Muscle of back (tissue), 13 donors: ENCODE measurements at places on chromosomes 11 and 22.

- DNase-seq, result no peak
Observed at GRCh38 chr11:41879214-41879613, 419.8 kb upstream of the LRRC4C start.

DNA sequence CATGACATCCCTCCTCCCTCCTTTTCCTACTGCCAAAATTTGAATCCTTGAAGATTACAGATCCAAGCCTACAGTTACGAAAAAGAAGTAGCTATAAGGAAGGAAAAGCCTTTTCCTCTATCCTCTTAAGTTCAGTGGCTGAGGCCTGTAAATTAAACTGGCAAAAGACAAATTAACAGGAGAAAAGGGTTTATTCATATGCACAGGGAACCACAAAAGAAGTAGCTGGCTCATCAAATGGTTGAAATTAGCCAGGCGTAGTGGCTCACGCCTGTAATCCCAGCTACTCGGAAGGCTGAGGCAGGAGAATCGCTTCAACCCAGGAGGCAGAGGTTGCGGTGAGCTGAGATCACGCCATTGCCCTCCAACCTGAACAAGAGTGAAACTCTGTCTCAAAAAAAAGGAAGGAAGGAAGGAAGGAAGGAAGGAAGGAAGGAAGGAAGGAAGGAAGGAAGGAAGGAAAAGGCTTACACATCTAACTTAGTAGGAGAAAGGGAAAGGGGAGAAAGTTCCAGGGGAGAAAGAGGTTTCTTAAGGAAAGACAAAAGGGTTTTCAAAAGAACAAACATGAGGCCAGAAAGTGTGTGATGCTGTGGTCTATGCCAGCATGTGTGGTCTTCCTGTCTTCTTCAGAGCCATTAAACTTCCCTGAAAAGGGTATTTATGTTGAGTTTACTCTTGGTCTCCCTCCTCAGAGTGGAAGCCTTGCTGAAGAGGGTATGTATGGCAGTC is 5.1 kb upstream of the SMPD1 start:
- no peak for DNase-seq

DNA sequence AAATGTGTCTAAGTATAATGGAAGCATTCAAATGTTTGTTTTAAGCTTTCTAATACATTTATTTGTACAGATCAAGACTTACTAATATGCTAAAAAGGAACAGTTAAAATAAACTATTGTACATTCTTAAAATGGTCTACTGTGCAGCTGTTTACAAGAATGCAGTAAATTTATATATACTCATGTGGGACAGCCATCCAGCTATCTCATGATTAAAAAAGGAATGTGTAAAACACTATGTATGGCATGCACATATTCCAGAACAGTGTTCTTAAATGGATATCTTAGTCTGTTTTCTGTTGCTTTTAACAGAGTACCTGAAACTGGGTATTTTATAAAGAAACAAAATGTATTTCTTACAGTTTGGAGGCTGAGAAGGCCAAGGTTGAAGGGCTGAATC is 30.2 kb upstream of the CSTF3 start:
- no peak for DNase-seq

DNA sequence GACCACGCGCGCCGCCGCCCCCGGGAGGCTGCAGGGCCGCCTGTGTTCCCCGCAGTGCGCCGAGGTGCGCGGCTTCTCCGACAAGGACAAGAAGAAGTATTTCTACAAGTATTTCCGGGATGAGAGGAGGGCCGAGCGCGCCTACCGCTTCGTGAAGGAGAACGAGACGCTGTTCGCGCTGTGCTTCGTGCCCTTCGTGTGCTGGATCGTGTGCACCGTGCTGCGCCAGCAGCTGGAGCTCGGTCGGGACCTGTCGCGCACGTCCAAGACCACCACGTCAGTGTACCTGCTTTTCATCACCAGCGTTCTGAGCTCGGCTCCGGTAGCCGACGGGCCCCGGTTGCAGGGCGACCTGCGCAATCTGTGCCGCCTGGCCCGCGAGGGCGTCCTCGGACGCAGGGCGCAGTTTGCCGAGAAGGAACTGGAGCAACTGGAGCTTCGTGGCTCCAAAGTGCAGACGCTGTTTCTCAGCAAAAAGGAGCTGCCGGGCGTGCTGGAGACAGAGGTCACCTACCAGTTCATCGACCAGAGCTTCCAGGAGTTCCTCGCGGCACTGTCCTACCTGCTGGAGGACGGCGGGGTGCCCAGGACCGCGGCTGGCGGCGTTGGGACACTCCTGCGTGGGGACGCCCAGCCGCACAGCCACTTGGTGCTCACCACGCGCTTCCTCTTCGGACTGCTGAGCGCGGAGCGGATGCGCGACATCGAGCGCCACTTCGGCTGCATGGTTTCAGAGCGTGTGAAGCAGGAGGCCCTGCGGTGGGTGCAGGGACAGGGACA is 2.7 kb downstream of the NLRP6 start:
- DNase-seq, result no peak

GRCh38 chr11:17287058-17287457 is 10.5 kb downstream of the NUCB2 start:
- no peak for DNase-seq

DNA sequence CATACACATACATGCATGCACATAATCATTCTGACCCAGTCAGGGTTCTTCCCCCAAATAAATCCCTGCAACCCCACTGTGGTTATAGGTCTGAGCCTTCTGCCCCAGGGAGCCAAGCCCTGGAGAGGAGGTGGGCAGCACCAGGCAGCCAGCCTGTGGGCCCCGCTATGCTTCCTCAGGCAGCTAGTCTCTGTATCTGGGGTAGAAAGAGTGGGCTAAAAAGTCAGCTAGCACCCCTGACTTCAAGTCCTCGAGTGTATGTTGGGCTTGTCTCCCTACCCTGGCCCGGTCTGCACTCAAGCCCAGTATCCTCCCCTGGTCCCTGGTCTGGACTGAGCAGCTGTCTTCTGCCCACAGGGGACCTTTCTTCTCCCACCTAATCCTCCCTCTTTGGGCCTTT is 28.0 kb downstream of the KCNQ1OT1 start:
- DNase-seq, result no peak

DNA sequence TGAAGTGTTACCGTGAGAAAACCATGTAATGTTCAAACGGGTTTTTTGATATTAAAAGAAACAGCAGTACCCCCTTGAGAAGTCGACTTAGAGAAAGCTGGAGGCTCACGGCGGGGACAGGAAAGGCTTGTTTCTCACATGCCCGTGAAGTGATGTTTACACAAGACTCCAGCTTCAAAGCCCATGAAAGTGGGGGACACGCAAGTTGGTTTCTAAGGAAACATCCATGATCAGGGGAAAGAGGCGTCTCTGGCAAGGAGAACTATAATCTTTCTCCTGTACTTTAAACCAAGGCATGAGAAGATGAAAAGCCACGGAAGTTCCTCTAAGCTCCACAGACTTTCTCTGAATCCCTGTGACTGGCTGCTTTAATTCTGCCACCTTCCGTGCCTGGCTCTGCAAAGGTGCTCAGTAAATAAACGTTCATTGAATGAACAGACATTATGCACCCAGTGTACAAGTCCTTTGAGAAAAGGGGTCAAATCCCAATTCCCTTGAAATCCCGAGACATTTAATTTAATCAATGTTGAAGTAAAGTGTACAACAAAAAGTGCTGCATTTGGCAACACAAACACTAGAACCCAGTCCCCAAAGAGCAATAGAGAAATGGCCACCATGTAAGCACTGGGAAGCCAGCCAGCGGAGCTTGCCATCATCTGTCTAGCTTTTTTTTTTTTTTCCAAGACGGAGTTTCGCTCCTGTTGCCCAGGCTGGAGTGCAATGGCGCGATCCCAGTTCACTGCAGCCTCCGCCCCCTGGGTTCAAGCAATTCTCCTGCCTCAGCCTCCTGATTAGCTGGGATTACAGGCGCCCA is 58.7 kb downstream of the AHNAK start:
- no peak for DNase-seq

GRCh38 chr11:102912482-102912830 is 37.7 kb upstream of the MMP12 start:
- no peak for DNase-seq

GRCh38 chr22:47691152-47691895 is 928.9 kb downstream of the TBC1D22A start:
- DNase-seq, result no peak

DNA sequence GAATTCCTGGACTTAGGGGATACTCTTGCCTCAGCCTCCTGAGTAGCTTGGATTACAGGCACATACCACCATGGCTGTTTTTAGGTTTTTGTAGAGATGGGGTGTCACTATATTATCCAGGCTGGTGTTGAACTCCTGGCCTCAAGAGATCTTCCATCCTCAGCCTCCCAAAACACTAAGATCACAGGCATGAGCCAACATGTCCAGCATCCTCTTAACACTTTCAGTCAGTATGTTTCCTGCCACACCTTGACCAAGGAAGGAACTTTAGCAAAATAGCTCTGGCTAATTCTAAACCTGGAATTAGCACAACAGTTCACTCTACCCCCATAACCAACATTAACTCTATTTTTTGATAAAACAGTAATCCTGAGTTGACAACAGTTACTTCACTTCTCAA is 27.2 kb upstream of the DNAJB7 start:
- no peak for DNase-seq

DNA sequence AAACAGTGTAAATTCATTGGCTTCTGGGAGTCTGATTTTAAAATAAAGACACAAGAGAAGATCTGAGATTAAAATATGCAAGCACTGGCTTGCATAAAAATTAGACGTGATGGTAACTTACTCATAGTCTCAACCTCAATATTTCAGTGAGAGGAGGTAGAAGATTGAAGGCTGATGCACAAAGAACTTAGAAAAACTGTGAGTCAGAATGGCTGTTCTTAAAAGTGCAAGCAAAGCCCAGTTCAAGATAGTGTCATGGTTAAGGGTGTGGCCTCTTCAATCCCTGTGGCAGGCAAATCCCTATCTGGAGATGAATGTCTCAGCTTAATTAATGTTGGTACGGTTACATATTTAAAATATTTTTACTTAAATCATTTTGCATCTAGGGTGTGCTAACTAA is 33.6 kb upstream of the FIBIN start:
- DNase-seq, result no peak

GRCh38 chr11:12007769-12008737 is at the start of gene DKK3:
Gene DKK3 (minus strand): TSS chr11:12008626. CDS start chr11:12008582, 44 bp downstream.
- DNase-seq, result no peak

DNA sequence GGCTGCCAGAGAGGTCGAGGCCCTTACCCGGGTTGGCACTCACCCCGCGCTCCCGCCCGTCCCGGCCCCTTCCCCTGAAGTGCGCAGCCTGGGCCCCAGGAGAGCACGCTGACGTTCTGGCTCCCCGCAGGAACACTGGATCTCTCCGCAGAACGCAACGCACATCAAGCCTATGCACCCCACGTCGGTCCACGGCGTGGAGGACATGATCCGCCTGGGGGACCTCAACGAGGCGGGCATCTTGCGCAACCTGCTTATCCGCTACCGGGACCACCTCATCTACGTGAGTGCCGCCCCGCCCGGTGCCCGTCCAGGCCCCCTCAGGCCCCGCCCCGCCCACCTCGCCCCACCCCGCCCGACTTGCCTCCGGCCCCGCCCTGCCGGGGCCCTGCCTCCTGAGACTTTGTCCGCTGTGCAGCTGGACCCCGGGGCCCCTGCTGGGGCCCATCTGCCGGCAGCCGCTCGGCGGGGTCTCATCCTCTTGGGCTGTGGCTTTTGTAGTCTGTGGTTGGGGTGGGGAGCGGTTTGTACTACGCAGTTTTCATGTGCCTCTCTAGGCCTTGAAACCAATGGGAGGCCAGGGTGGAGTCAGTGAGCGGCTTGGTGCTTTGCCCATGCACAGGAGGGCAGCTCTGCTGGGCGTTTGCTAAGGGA is 19.7 kb downstream of the MYO7A start:
- no peak for DNase-seq

- DNase-seq, result no peak
Observed at GRCh38 chr11:42138454-42138853, 679.0 kb upstream of the LRRC4C start.

DNA sequence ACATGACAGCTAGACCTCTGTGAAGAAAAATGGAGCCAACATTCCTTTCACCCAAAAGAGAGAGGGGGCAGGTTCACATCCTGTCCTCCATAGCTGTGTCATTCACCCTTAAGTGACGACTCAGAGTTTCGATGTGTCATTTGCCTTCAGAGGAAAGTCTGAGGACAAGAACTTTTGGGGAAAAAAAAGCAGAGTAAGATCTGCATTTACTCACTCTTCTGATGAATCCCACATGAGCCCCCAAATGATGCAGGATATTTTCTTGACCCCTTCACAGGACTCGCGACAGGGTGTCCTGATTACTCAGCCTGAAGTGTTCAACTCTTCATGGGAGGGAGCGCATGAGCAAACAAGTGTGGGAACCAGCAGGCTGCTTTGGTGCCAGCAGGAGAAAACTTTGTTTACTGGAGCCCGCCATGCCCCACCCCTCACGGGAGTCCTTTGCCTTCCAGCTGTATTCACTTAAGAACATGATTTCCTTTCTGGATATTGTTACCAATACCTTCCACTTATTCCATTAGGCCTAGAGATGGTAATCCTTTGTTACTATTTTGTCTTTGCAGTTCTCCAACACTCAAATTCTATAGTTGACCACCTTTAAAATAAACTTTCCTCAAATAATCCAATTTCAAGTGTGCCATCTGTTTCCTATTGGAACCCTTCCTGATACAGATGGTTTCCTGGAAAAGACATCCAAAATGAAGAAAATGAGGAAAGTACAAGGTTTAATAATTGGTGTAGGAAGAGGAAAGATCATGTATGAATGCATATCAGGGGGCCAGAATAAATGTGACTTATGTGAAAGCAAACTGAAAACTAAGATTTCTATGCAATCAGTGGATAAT is 729.8 kb downstream of the FAM181B start:
- no peak for DNase-seq

GRCh38 chr11:123479048-123479837 is 49.2 kb downstream of the GRAMD1B start:
- no peak for DNase-seq

DNA sequence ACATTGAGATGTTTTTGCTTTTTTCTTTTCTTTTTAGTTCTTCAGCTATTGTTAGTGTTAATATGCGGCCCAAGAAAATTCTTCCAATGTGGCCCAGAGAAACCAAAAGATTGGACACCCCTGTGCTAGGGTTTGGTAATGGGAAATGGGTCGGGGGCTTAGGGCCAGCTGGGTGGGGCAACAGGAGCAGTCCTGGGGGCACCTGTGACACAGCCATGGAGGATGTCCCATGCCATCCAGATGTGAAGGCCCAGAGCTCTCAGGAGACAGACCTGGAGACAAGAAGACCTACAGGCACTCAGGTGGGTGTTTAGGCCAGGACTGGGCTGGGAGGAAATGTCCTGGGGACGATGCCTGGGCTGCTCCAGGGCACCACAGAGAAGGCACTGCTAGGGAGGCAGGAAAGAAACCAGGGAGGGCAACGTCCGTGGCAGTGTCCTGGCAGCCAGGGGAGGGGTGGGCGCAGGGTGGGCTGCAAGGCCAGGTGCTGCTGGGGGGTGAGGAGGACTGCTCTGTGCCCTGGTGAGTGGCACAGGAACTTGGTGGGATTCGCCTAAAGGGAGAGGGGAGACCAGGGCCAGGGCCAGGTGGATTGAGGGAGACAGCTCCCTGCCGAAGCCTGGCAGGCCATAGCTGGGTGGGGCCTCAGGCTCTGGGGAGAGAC is 21.4 kb downstream of the RELT start:
- DNase-seq, result no peak

DNA sequence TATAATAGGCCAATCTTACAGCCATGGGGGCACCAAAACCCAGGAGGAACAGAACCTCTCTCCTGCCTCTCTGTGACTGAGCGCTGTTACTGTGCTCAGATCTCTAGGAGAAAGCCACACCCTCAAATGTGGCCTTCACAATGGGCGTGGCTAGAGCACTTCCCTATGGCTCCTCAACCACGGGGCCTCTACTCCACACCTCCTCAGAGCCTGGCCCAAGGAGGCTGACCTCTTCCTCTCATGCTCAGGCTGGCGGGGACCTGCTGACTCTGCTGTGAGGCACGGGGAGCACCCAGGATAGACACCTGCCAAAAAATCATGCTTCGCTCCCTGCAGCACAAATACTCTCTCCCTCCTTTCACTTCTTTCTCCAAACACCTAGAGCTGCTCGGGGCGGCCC is 41.0 kb downstream of the C11orf58 start:
- DNase-seq, result no peak
